ENCODE measurements at places on chromosomes 6 and 20. TPM values are rescaled to one million over a fixed set of nuclear protein-coding genes. Genes with fewer than 3 reads are reported as not detected.

The PPP1R16B gene
- 0.75 TPM for total RNA-seq

The RSPO3 gene
- total RNA-seq, result 0.13 TPM

The SLC17A3 gene
- not detected for total RNA-seq

The NR2E1 gene
- not detected for total RNA-seq

The EPPIN gene
- not detected for total RNA-seq

The OSER1 gene
- 31.3 TPM for total RNA-seq

The WFDC6 gene
- not detected for total RNA-seq

The PPP1R3G gene
- total RNA-seq, result 1.2 TPM

The PRSS35 gene
- 1.6 TPM for total RNA-seq

The CNBD2 gene
- 1.8 TPM for total RNA-seq

The SLC17A4 gene
- total RNA-seq, result not detected

The ZSCAN23 gene
- 3.4 TPM for total RNA-seq

The FOXF2 gene
- total RNA-seq, result 0.26 TPM

The PRSS16 gene
- total RNA-seq, result not detected

The OPRM1 gene
- total RNA-seq, result not detected

The SOX18 gene
- 0.56 TPM for total RNA-seq

The TXLNB gene
- 0.13 TPM for total RNA-seq

The VEGFA gene
- total RNA-seq, result 39.5 TPM

The KCNK15 gene
- total RNA-seq, result 0.26 TPM

The ZKSCAN3 gene
- total RNA-seq, result 4.7 TPM

The TNFRSF21 gene
- 2.0 TPM for total RNA-seq

The EEF1A2 gene
- total RNA-seq, result 0.06 TPM

The CDH26 gene
- total RNA-seq, result 0.12 TPM

The RHAG gene
- total RNA-seq, result not detected

The SAPCD1 gene
- 1.9 TPM for total RNA-seq

The MCHR2 gene
- not detected for total RNA-seq

The NINL gene
- total RNA-seq, result 7.0 TPM

The HINT3 gene
- total RNA-seq, result 29.3 TPM

The ACSS2 gene
- 42.0 TPM for total RNA-seq

The CTCFL gene
- total RNA-seq, result not detected

The MYLK4 gene
- total RNA-seq, result 0.53 TPM

The ATG5 gene
- total RNA-seq, result 50.3 TPM

The CRISP2 gene
- total RNA-seq, result not detected

The KIF13A gene
- total RNA-seq, result 118 TPM

The CHRNA4 gene
- not detected for total RNA-seq

The MAD2L1BP gene
- 15.4 TPM for total RNA-seq

The BTN2A1 gene
- total RNA-seq, result 15.5 TPM

The LHFPL5 gene
- not detected for total RNA-seq

The SALL4 gene
- total RNA-seq, result 0.12 TPM

The PSMF1 gene
- total RNA-seq, result 28.0 TPM

The HSPA1L gene
- 1.5 TPM for total RNA-seq

The HCK gene
- not detected for total RNA-seq

The DCBLD1 gene
- 51.9 TPM for total RNA-seq

The GMPR gene
- total RNA-seq, result 37.7 TPM

The CNR1 gene
- total RNA-seq, result 1.3 TPM

The COL10A1 gene
- not detected for total RNA-seq

The ENPP5 gene
- 0.87 TPM for total RNA-seq

The GPX5 gene
- total RNA-seq, result not detected

The CASS4 gene
- total RNA-seq, result not detected

The BTNL2 gene
- not detected for total RNA-seq

The STMND1 gene
- total RNA-seq, result not detected

The RAE1 gene
- total RNA-seq, result 25.2 TPM

The IP6K3 gene
- total RNA-seq, result not detected

The NMBR gene
- 0.12 TPM for total RNA-seq

The PSORS1C1 gene
- 0.92 TPM for total RNA-seq

The MUC22 gene
- total RNA-seq, result not detected

Measured in aortic smooth muscle cell (primary cell).